ENCODE measurements at places on chromosomes 11 and 22. TPM values are rescaled to one million over a fixed set of nuclear protein-coding genes. Genes with fewer than 3 reads are reported as not detected.

- DNase-seq = peak; percentile 74
Observed at GRCh38 chr22:40238425-40239344, 61.0 kb downstream of the TNRC6B start.

- DNase-seq = peak; percentile 18
Observed at GRCh38 chr11:2955906-2956476, 26.8 kb upstream of the PHLDA2 start.

- no peak for DNase-seq
Observed at GRCh38 chr22:46379066-46379930, 43.8 kb downstream of the TRMU start.

The YPEL1 gene
- 1.1 TPM for total RNA-seq

The INSC gene
- 1.4 TPM for total RNA-seq

The BDNF gene
- total RNA-seq = 174 TPM

The RASSF10 gene
- total RNA-seq = not detected

- peak; percentile 44 for DNase-seq
Observed at GRCh38 chr22:45994491-45995404, 17.8 kb upstream of the WNT7B start.

- no peak for DNase-seq
Observed at GRCh38 chr11:134349109-134349801, 17.5 kb downstream of the GLB1L2 start.

- no peak for DNase-seq
Observed at GRCh38 chr11:78876676-78877075, 302.0 kb upstream of the NARS2 start.

The RNF169 gene
- total RNA-seq = 28.1 TPM

- no peak for DNase-seq
Observed at GRCh38 chr11:88439356-88439755, 101.8 kb upstream of the CTSC start.

The DRD2 gene
- total RNA-seq = not detected

DNA sequence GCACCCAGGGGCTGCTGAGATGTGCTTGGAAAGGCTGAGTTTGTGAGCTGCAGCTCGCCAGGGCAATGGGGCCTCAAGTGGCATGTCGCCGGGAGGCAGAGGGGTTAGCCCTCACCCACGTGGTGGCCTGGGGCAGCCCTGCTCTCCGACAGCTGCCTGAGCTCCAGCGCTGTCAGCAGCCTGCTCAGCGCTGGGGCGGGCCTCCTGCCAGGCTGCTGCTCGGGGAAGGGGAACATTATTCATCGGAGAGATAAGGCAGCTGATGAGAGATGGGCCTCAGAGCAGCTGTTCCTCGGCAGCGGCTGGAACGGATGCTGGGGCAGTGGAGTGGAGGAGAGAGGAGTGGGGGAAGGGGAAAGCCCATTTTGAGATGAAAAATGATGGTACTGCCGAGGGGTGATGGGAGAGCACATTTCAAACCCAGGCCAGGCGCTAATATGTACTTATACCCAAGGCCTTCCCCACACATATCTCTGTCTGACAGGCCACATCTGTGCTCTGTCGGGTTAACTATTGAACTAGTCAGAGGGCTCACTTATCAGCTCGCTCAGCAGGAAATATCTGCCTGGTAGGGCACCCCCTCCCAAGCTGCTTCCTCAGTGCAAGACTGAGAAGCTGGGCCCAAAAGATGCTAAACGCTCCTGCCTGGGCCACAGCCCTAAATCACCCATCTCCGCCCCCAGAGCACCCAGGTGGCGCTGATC, 79.5 kb downstream of the TIMP3 start:
- DNase-seq = peak; percentile 73

DNA sequence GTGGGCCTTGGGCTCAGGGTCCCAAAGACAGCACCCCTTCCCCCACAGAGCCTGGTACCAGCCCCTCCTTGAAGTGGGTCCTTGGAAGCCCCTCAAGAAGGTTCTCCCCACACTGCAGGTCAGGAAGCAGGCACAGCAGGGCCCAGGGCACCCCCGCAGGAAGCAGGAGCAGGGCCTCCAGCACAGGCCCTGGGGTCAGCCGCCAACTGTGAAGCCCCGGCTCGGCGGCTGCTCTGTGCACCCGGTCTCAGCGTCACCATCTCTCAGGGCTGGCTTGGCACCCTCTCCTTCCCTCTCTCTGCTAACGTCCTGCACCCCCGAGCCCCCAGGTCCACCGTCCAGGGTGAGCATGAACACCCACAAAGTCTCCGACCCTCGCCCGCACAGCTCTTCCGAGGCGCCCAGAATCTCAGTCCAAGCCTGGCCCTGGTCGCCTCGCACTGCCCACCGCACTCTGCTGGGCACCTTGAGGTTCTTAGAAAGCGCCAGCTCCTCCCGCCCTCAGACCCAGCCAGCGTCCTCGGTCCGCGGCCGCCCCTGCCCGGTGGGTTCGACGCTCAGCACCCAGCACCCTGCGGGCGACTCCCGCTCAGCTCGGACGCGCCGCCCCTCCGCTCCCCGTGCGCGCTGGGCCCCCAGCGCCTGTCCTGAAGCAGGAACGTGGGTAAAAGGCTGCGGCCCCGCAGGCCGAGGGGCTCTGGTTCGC, 1.4 kb upstream of the SIGIRR start:
- no peak for DNase-seq

The WNT7B gene
- total RNA-seq = under 0.01 TPM

GRCh38 chr22:20435436-20436306, 2.0 kb downstream of the SCARF2 start:
- no peak for DNase-seq

GRCh38 chr11:69215784-69216415, 60.2 kb downstream of the SMIM38 start:
- DNase-seq = peak; percentile 71

The GPR83 gene
- total RNA-seq = under 0.01 TPM

GRCh38 chr11:116309446-116309845, 463.3 kb downstream of the BUD13 start:
- DNase-seq = no peak

The CASTOR1 gene
- total RNA-seq = 11.7 TPM

DNA sequence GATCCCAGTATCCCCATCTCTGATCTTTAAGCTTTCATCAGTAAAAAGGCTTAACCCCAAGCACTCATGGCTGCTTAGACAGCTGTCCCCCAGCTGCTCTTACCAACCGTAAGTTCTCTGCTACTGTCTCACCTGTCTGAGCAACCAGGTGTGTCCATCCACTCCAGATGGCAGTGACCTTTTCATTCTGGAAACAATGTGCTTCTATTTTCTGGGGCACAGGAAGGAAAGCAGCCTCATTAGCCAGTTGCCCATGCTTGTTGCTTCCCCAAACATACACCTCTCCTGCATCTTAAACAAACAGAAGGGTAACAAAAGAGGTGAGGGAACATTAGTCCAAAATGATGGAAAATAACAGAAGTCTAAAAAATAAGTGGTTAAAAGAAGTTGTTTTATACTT, 24.4 kb downstream of the SERGEF start:
- DNase-seq = no peak

The TEX54 gene
- not detected for total RNA-seq

- no peak for DNase-seq
Observed at GRCh38 chr22:49751966-49752597, 75.6 kb downstream of the BRD1 start.

- DNase-seq = no peak
Observed at GRCh38 chr11:71329165-71329510, 76.8 kb upstream of the SHANK2 start.

The LRP4 gene
- 4.1 TPM for total RNA-seq

DNA sequence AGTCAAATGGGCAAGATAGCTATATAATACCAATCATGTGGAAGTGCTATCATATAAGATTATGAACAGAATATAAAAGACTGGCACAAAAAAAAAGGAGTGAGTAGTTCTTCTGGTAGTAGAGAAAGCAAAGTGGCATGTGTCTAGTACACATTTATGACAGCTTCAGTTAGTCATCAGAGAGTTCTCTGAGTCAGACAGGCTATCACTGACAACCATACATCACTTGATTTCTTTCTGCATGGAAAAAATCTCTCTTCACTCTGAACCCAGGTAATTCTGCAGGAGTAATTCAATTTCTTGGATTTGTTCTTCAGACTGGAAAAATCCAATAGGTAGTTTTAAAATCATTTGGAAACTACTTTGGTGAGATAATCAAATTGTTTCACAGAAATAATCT, 286.8 kb upstream of the ANO3 start:
- peak; percentile 12 for DNase-seq

The MS4A6A gene
- total RNA-seq = not detected

DNA sequence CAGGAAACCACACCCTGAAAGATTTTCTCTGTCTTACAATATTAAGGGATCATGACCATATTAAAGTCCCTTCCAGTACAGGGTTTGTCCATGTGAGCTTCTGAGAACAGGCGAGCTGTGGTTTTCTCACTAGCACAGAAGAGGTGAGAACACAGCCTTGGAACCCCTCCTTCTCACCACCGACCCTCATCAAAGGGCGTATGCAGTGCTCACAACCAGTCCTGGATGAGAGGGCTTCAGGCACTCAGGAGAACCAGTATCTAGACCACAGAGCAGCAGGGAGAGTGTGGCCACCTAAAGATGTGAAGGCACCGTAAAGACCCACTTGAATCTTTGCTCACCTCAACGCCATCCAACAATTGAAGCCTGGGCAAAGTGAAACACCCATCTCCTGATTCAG, 397.0 kb downstream of the ETS1 start:
- no peak for DNase-seq

The CHKA gene
- total RNA-seq = 4.5 TPM

The THAP7 gene
- 14.2 TPM for total RNA-seq

DNA sequence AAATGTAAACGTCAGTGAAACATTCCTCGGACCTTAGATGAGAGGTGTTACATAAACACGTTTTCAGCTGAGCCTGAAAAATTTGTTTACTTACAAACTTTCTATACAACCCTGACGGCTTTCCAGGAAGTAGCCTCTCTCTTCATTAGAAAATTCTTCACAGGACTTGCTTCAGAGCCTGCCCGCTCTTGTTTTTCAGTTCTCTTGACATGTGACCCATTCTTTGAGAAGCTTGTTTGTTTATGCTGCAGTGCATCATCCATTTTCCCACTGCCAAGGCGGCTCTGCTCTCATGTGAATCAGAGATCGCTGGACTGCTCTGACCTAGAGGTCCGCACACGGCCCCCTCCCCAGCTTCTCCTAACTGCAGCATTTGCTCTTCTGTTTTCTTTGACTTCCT, 47.9 kb upstream of the ARHGAP42 start:
- peak; percentile 83 for DNase-seq

GRCh38 chr11:3103076-3103475, 45.9 kb upstream of the CARS1 start:
- no peak for DNase-seq

Measured in IMR-90 (cell line).